ENCODE measurements at places on chromosomes 1 and 21. TPM values are rescaled to one million over a fixed set of nuclear protein-coding genes. Genes with fewer than 3 reads are reported as not detected.

The ABCA4 gene
- total RNA-seq, result 1.4 TPM

DNA sequence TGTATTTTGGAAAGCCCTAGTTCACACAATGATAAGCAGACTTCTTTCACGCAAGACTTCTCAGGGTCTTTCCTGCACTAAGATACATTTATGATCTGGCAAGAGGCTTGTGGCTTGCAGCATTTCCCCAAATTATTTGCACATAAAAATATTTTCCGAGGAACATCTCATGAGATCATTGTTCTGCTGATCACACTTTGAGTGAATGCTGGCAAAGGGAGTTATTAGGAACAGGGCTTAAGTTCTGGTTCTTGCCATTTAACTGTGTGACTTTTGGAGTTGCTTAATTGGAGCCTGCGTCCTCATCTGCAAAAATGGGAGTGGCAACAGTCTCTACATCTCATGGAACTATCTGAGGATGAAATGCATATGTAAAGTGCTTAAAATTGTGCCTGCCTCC lies 50.2 kb downstream of the GADD45A start:
- no peak for DNase-seq

- no peak for DNase-seq
Observed at GRCh38 chr1:162918151-162918754, 57.3 kb upstream of the CCDC190 start.

DNA sequence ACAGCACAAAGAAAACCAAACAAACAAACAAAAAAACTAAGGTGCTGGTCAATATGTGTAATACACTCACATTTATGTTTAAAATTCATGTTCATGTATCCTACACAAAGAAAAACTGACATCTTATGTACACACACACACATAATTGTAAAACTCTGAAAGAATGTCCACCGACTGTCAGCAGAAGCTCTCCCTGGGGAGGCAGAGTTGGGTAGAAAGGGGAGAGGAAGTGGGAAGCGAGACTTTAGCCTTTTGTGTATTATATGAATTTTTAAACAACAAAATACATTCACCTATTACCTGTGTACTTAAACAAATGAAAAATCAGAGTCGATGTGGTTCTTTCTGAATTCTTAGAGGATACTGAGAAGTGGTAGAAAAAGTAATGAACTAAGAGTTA lies 88.3 kb downstream of the ABCA4 start:
- DNase-seq, result no peak

DNA sequence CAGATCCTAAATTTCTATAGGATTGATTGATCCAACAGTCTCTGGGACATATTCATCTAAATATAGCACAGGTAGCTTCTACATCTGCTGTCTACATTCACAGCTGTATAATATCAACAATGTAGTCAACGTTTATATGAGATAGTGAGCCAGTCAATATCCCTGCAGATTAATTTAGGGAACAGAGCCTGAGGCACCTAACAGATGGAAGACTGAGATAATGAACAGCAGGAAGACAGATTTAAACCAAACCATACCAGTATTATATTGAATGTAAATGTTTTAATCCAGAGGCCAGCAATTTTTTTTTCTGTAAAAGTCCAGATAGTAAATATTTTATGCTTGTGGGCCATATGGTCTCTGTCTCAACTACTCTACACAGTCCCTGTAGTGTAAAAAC lies 2072.4 kb downstream of the MRPL39 start:
- DNase-seq, result no peak

The TAGLN2 gene
- 435 TPM for total RNA-seq

The FCRL4 gene
- total RNA-seq, result not detected

- DNase-seq, result no peak
Observed at GRCh38 chr1:208724079-208724478, 479.9 kb upstream of the PLXNA2 start.

- no peak for DNase-seq
Observed at GRCh38 chr1:72851597-72851996, 569.3 kb upstream of the NEGR1 start.

- no peak for DNase-seq
Observed at GRCh38 chr1:116907351-116907750, 2.4 kb upstream of the PTGFRN start.

DNA sequence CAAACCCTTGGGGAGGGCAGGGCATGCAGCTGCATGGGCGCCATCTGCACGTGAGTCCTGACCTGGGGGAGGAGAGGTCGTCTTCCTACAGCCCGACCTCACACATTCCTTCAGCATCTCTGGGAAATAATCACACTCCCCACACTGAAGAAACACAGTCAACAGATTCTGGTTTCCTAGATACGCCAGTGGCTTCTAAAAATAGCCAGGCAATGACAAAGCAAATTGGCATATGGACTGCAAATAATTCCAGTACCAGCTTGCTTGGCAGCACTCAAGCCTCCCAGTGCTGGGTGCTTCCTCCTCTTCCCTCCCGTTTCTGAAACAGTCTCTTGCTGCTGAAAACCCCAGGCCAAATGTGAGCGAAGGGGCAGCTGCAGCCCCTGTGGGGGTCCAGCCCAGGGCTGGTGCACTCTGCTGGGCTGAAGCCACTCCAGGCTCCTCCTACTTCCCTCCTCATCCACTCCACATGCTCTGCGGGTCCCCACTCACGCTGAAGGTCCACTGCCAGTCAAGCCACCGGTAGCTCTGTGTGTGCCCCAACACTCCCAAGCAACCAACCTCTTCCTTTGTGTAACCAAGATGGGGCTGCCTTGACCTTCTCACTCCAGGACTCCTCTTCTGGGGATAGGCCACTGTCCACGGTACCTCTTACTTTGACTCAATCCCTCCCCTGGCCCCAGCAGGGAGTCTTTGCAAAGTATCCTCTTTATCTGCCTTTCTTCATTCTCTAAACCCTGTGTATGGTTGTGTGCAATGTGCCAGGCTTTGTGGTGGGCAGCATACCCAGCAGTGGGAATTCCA lies 69.0 kb downstream of the KCND3 start:
- no peak for DNase-seq

- DNase-seq, result no peak
Observed at GRCh38 chr1:209819058-209819457, 8.7 kb upstream of the UTP25 start.

The METTL13 gene
- 27.8 TPM for total RNA-seq

- peak; percentile 85 for DNase-seq
Observed at GRCh38 chr1:15246960-15247614, at the start of gene FHAD1. Gene FHAD1, plus strand, starts transcription at chr1:15247223. Its CDS starts 4,562 bp downstream, at chr1:15251785.

The TRAF3IP3 gene
- 12.4 TPM for total RNA-seq

DNA sequence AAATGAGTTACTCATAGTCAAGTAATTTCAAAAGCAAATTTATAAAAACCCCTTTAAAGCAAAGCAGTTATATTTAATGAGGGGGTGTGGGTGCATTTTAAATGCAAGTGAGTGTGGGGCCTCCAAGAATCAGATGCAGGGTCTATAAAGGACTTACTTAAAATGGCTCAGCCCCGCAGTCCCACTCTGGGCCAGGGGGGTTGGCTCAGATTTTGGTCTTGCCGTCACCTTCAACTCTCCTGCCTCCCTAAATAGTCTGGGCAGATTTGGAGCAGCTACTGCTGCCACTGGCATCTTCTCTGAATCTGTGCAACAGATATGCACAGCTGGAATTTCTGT lies 16.2 kb downstream of the AMPD2 start:
- no peak for DNase-seq

The CD55 gene
- 512 TPM for total RNA-seq

- no peak for DNase-seq
Observed at GRCh38 chr1:226479474-226479873, 69.1 kb upstream of the STUM start.

GRCh38 chr1:63690966-63691700 lies 82.7 kb upstream of the ROR1 start:
- DNase-seq, result no peak

GRCh38 chr1:1776672-1777582 lies 1.3 kb downstream of the NADK start:
- DNase-seq, result no peak

DNA sequence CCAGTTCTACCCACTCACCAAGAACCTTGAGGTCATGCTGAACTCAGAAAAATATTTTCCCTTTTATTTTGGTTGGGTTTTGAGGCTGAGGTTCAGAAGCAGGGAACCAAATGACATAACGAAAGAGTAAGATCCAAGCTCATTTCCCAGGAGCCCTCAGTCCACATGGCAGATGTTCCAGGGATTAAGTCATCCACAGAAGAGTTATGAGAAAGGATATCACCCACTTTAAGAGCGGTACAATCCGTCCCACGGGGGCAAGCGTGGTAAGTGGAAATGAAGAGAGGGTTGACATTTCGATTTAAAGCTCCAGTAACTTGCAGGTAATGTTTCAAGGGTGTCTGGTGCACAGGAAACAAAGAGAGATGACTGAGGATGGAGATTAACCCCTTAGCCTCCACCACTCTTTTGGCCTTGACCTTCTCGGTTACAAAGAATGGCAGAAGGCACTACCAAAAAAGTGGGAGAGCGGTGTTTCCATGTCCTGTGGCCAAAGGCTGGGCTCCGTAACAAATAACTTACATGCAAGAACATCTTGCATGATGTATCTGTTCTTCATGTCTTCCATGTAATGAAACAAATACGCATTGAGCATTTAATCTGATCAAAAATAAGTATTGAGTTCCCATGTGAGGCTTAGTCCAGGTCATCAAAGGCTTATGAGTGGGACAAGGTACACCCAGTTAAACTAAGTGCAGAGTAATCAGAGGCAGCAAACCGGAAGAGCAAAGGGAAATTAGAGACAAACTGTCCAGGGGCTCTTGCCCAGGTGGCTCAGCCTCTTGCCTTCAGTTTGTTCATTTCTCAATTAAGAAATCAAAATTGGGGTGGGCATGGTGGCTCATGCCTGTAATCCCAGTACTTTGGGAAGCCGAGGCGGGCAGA lies 241.4 kb downstream of the TOMM20 start:
- no peak for DNase-seq

GRCh38 chr1:54237586-54237985 lies 37.6 kb downstream of the MRPL37 start:
- no peak for DNase-seq

- no peak for DNase-seq
Observed at GRCh38 chr1:55473661-55474060, 258.5 kb upstream of the USP24 start.
